Activated CD4-positive, alpha-beta T cell treated with anti-CD3 and anti-CD28 coated beads, Interleukin-2, amount 10 ng/mL, durations not matched to agents 7 days and 5 days (primary cell): ENCODE measurements at places on chromosomes 7 and 10. TPM values are rescaled to one million over a fixed set of nuclear protein-coding genes. Genes with fewer than 3 reads are reported as not detected.

The EBLN1 gene
- not detected for total RNA-seq

The TMEM176A gene
- total RNA-seq, result not detected

The ABCC2 gene
- total RNA-seq, result 1.0 TPM

The PAPOLB gene
- 0.05 TPM for total RNA-seq

- DNase-seq, result no peak
Measured at GRCh38 chr10:94232711-94233383, 129.9 kb downstream of the NOC3L start.

- DNase-seq, result no peak
Measured at GRCh38 chr7:82209179-82209747, 234.3 kb downstream of the CACNA2D1 start.

GRCh38 chr10:29877793-29878491, 181.4 kb downstream of the JCAD start:
- no peak for DNase-seq

DNA sequence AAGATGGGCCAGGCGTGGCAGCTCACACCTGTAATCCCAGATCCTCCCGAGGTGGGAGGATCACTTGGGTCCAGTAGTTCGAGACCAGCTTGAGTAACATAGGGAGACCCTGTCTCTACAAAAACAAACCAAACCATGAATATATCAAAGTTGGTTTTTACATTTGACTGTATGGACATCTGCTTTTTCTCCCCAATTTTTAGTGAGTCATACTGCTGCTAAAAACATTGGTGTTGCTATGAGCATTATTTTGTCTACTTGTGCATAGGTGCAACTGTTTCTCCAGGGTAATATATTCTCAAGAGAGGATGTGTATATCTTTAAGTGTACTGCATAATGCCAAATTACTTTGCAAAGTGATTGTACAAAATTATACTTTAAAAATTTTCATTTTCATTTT, 769 bp upstream of the TMEM248 start:
- no peak for DNase-seq

GRCh38 chr7:40348126-40348728, 213.4 kb downstream of the SUGCT start:
- no peak for DNase-seq

DNA sequence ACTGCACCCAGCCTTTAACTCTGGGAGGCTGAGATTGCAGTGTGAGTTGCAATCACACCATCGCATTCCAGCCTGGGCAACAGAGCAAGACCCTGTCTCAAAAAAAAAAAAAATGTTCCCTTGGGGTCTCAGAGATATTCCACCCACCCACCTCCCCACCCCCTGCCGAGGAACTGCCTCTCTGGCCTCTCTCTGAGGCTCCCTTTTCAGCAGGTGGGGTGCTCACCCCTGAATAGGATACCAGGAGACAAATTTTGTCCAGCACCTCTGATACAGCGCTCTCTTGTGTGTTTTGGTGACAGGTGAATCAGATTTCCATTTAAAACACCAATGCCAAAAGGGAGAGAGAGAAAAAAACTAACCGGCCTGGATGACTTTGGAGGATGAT, 92.6 kb upstream of the KIF5B start:
- DNase-seq, result no peak

DNA sequence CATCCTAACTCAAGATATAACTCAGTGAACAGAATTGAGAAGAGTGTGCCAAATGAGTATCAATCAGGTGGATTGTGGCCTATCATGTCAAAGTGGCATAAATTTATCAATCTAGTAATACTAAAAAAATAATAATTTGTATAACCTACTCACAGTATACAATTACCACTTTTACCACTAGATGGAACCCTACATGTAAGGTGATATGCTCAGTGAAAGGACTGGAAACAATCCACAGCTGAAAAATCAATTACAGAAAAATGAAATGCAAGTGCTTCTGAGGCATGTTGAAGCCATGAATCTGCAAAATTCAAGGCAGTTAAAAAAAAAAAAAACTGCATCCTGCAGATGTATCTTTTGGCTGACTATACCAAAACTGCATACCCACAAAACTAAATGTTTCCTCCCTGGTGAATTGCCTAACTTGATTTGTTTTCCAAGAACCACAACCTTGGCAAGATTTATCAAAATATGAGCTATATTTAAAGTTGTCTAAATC, 13.9 kb downstream of the ARHGAP19 start:
- DNase-seq, result no peak
